ENCODE measurements at places on chromosomes 11 and 22.
A peak's percentile ranks its signal among the peaks of the same experiment; 100 is the strongest.

DNA sequence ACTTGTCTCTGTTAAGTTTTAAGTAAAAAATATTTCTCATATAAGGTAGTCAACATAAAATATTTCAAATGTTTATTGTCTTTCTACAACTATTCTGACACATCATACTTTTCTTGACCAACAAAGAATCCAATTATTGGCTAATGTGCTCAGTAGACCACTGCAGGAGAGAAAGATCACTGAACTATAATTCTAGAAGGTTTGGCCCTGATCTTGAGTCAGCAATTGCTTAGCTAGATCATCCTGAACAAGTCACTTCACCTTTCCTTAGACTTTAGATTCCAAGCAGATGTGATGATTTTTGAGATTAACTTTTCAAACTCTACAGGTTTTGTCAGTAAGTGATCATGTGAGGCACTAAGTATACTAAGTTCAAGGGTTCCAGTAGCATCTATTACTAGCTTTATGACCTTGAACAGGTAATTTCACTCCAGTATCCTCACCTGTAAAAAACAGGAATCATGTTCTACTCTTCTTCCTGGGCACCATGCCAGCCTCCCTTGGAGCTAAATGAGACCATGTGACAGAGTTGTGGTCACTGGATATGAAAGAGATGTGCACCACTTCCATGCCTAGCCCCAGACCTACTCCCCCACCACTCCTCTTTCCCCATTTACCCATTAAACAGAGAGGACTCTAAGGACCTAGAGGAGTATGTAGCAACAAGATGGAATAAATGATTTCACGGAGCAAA, 17.3 kb downstream of the PGM2L1 start:
- DNase-seq: no peak

DNA sequence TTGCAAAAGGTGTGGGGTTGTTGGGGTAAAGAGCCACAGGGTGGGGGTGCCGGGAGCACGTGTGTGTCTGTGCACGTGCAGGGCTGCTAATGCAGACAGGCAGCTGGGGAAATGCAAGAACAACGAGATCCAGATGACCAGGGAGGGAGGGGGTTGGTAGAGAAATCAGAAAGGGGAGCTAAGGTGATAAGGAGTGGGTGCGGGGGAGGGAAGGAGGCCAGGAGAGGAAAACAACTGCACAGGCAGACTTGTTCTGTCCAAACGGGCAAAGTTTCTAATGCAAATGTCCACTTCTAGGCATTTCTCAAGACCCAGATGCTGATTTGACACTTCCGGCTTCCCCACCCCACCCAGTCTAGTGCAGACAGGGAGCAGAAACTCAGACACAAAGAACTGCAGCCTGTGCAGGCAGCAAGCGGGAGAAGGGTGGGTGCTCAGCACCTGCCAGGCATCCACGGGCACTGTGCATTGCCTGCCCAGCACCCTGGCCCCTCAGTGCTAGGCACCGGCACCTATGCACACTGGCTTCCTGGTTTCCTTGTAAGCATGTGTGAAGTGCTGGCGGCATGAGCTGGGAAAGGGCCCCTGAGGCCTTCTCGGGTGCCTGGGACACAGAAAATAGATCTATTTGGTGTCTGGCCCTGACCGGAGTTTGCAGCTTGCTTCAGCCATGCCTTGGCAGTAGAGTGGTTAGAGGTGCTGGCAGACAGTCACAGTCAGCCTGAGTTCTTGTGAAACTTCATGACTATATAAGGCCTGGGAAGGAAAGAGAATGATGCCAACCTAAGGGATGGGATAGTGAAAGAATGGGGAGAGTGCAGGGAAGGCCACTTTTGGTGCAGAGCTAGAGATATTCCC, 220.1 kb upstream of the SORL1-AS1 start:
- DNase-seq: no peak

DNA sequence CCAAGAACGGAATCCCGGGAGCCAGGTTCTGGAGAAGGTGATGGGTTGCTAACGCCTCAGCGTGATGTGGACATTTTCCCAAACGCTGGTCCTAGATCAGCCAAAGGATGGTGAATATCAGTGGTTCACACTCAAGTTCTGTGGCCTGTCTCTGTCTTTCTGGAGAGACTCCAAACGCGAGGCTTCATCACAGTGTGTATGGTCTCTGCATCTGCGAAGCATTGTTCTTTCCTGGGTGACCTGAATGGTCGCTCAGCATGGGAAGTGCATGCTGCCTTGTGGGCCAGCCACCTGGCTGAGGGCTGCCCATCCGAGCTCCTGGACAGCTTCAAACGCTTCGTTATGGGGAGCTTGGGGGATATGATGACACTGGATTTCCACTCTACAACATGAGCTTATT, 810.0 kb downstream of the TBC1D22A start:
- DNase-seq: no peak

DNA sequence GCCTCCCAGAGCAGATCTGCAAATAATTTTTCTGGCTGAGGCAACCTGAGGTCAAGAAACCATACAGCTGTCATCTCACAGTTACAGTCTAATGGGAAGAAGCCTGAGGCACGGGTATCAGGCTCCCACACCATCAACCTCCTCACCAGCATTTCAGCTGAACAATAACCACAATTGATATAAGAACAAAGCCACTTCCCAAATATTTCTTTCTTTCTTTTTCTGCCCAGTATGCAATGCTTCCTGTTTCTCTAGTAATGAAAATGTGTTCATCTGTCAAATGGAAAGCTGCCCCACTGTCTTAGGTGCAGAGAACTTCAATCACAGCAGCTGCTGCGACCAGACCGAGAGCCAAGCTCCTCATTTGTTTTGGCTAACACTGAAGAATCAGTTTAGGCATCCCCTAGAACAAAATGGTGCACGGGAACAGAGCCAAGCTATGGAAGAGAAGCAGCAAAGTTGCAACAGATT, 108.4 kb downstream of the BLID start:
- no peak for DNase-seq

- peak; percentile 65 for DNase-seq
Measured at GRCh38 chr11:85682330-85683305, 3.4 kb downstream of the CCDC89 start.

DNA sequence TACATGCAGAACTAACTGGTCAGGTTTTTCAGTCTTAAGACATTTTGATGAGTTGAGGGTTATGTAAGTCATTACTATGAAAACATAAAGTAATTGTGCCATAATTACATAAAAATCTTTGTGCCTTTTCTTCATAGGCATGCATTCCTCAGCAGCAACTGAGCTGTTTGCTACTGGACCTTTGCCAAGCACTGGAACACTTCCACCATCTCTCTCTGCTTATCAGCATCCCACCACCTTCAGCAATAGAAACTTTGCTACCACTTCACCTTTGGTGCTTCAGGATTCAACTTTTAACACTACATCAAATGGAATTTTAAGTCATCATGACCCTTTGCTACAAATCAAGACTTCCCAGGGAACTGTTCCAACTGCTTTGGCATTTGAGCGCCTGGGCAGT, 39.0 kb downstream of the QSER1 start:
- DNase-seq: no peak

- no peak for DNase-seq
Measured at GRCh38 chr11:66693356-66694055, 15.8 kb upstream of the RBM4B start.

GRCh38 chr22:46788441-46789172, 26.2 kb downstream of the TBC1D22A start:
- peak; percentile 38 for DNase-seq

DNA sequence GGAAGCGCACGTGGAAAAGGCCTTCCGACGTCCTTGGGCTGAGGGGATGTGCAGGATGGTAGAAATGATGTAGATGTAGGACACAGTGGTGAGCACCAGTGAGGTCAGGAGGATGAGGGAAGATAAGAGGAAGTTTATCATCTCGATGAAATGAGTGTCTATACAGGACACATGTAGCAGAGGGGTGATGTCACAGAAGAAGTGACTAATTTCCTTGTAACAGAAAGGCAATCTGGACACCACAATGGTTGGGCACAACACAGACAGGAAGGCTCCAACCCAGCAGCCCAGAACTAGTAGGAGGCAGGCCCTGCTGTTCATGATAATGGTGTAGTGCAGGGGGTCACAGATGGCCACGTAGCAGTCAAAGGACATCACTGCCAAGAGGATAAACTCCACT, 35.0 kb upstream of the OR6M1 start:
- DNase-seq: no peak

DNA sequence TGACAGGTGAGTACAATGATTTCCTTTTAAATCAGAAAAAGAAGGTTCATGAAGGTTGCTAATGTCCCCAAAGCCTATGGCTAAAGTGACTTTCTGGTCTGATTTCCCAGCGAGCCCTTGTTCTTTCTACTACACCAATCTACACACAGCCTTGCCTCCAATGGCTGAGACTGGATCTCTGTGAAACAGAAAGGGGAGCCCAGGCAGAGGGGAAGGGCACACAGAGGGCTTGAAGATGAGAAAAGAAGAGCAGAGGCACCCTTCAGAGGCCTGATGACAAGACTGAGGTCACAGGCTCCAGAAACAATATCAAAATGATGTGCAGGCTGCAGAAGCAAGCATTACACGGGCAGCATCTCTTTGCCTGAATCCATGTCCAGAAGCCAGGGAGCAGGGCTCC, 1.5 kb downstream of the SYN3 start:
- no peak for DNase-seq

DNA sequence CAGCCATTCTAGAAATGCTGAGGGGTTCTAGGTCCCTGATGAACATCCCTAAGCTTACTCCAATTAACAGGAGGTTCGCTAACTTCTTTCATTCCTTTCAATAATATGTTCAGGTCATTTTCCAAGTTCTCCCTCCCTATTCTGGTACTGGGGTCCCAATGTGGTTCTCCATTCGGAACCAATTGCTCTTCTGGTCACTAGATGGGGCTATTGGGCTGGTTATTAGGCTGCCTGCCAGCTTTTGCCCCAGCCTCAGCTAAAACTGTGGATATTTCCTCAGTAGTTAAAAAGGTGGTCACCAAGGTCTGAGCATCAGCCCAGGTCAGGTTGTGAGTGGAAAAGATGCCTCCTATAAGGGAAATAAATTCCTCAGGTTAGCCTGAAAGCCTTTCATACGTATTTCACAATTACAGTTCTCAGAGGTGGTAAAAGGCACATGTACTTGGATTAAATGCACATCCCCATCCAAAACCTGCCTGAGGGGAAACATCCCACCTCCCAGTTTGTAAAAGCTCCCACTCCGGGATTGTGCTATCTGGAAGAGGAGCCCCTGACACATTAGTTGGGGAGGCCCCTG, 161.1 kb upstream of the CCDC179 start:
- no peak for DNase-seq

GRCh38 chr11:128215238-128215882, 372.0 kb downstream of the ETS1 start:
- DNase-seq: no peak

- no peak for DNase-seq
Measured at GRCh38 chr11:94090401-94090800, 38.2 kb upstream of the PANX1 start.

DNA sequence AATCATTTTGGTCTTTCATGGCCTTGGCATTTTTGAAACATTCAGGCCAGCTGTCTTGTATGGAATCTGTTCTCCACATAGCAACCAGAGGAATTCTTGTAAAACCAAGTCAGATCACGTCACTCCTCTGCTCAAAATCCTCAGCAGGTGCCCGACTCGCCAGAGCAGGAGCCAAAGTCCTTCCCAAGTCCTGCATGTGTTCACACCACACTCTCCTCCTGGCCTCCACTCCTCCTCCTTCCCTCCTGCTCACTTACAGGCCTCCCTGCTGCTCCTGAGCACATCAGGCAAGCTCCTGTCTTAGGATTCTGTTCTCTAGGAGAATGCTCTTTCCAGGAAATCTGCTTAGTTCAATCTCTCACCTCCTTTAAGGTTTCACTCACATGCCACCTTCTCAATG, 6.9 kb upstream of the PSMC3 start:
- no peak for DNase-seq

- peak; percentile 68 for DNase-seq
Measured at GRCh38 chr11:75428281-75428724, 4.7 kb downstream of the KLHL35 start.

- peak; percentile 26 for DNase-seq
Measured at GRCh38 chr22:49052023-49052538, 775.6 kb downstream of the BRD1 start.

- no peak for DNase-seq
Measured at GRCh38 chr22:44709881-44710392, 7.9 kb downstream of the PRR5 start.

- no peak for DNase-seq
Measured at GRCh38 chr11:8365216-8365941, 101.7 kb upstream of the LMO1 start.

DNA sequence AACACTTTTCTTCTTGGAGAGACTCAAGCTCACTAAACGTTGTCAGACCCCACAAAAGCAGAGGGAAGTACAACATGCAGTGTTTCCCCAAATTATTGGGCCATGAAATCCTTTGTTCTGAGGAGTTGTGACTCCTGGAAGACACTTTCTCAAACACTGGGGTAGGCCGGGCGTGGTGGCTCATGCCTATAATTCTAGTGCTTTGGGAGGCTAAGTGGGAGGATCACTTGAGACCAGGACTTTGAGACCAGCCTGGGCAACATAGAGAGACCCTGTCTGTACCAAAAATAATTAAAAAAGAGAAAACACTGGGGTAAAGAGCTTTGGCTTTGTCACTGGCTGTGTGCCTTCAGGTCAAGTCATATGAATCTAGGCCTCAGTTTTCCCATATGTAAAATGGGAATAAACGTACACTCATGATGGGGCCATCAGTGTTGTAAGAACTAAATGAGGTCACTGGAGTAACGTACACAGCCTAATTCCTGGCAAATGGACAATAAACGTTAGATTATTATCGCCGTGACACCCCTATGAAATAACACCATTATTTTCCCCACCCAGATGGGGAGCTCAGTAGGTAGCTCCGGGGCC, 92.0 kb downstream of the RRM1 start:
- no peak for DNase-seq

DNA sequence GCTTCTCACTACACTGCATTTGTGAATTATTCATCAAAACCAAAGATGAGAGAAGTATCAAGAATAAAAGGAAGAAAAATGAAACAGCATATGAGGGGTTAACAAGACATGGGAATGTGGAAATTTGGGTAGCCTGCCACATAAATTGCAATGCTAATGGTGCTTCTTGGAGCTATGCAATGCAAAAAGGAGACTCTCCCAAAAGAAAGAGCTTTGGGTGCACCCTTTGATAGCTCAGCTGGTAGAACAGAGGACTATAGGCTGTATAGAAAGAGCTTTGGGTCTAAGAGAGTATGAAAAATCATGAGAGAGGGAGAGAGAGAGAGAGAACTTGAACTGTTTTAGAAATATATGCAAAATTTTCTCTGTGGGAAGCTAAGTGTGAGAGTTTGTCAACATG, 26.3 kb downstream of the SPA17 start:
- DNase-seq: no peak

DNA sequence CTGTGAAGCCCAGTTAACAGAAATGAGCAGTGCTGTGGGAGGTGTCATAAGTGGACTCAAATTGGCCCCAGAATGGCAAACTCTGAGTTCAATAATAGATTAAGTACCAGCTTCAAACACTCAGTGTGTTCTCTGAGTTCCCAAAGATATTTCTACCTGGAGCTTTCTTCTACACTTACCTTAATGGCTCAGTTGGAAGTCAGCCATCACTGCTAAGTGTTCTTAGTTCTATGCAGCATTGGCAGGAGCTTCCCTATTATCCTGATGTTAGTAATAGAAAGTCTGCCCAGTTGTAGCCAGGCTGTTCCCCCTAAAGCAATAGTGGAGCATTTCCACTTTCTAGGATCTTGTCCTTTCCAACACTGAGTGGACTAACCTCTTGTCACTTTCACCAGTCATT, 9.7 kb upstream of the PIK3IP1 start:
- DNase-seq: no peak

- DNase-seq: no peak
Measured at GRCh38 chr22:45008186-45008681, 1.6 kb downstream of the PHF21B start.

Measured in activated naive CD4-positive, alpha-beta T cell treated with Interleukin-2 at 50 U/mL for 16 hours (primary cell).